Dermis blood vessel endothelial cell (primary cell): ENCODE measurements at places on chromosomes 7 and 10. TPM values are rescaled to one million over a fixed set of nuclear protein-coding genes. Genes with fewer than 3 reads are reported as not detected.

Gene AGAP6
- 2.1 and 3.6 TPM in 2 replicates for total RNA-seq

Gene IFIT2
- 9.6 and 23.7 TPM in 2 replicates for total RNA-seq

Gene NPS
- total RNA-seq, result not detected in 2 replicates

Gene STOX1
- 0.33 and 0.34 TPM in 2 replicates for total RNA-seq

Gene ENTPD1
- 32.2 and 54.4 TPM in 2 replicates for total RNA-seq

Gene LBX1
- total RNA-seq, result not detected in 2 replicates

Gene HDAC9
- total RNA-seq, result 2.7 and 3.9 TPM in 2 replicates

Gene SPAM1
- total RNA-seq, result not detected in 2 replicates

Gene RBP3
- not detected in 2 replicates for total RNA-seq

Gene BICC1
- 0.79 and 2.6 TPM in 2 replicates for total RNA-seq

Gene ANAPC16
- 51.5 and 54.5 TPM in 2 replicates for total RNA-seq

Gene MYL10
- total RNA-seq, result not detected in 2 replicates

Gene KCNMA1
- under 0.01 and 0.05 TPM in 2 replicates for total RNA-seq

Gene TLX1
- total RNA-seq, result not detected in 2 replicates

Gene WNT8B
- not detected in 2 replicates for total RNA-seq

Gene SPDYE16
- 0.09 TPM in 1 of 2 replicates, not detected in the other for total RNA-seq

Gene GIMAP5
- total RNA-seq, result 203 and 350 TPM in 2 replicates

Gene SDHAF3
- total RNA-seq, result 1.4 and 8.0 TPM in 2 replicates

Gene STAMBPL1
- total RNA-seq, result 1.0 and 1.4 TPM in 2 replicates

Gene CRHR2
- not detected in 2 replicates for total RNA-seq

Gene SBDS
- total RNA-seq, result 106 and 125 TPM in 2 replicates

Gene NSUN5
- total RNA-seq, result 3.7 and 6.1 TPM in 2 replicates

Gene PRKRIP1
- total RNA-seq, result 15.9 and 18.0 TPM in 2 replicates

Gene SMKR1
- total RNA-seq, result 0.09 and 0.17 TPM in 2 replicates

Gene CTAGE6
- 0.42 and 0.68 TPM in 2 replicates for total RNA-seq

Gene CLDN3
- 1.4 and 1.5 TPM in 2 replicates for total RNA-seq

Gene STAG3
- 0.17 and 0.23 TPM in 2 replicates for total RNA-seq

Gene GRID2IP
- 0.05 TPM in 1 of 2 replicates, not detected in the other for total RNA-seq

Gene DNAJC12
- total RNA-seq, result 3.9 and 4.1 TPM in 2 replicates

Gene LIPK
- not detected in 2 replicates for total RNA-seq

Gene CALML3
- not detected in 2 replicates for total RNA-seq

Gene NEUROG3
- not detected in 2 replicates for total RNA-seq

Gene CUBN
- total RNA-seq, result 6.1 and 27.5 TPM in 2 replicates

Gene ZNF425
- total RNA-seq, result 3.5 and 3.9 TPM in 2 replicates

Gene TMED4
- total RNA-seq, result 78.8 and 191 TPM in 2 replicates

Gene WEE2
- total RNA-seq, result not detected in 2 replicates

Gene INPP5F
- 12.9 and 20.8 TPM in 2 replicates for total RNA-seq

Gene PTN
- total RNA-seq, result under 0.01 TPM in 1 of 2 replicates, not detected in the other

Gene CYP2C18
- not detected in 2 replicates for total RNA-seq

Gene IL2RA
- not detected in 2 replicates for total RNA-seq

Gene SLC18A3
- total RNA-seq, result not detected in 2 replicates

Gene LRMDA
- 7.6 and 27.4 TPM in 2 replicates for total RNA-seq

Gene H2BK1
- not detected in 2 replicates for total RNA-seq

Gene PTPRZ1
- under 0.01 TPM in 2 replicates for total RNA-seq

Gene RELN
- 412 and 787 TPM in 2 replicates for total RNA-seq

Gene ANTXRL
- total RNA-seq, result not detected in 2 replicates

Gene GFRA1
- total RNA-seq, result 36.4 and 51.3 TPM in 2 replicates

Gene GIMAP4
- total RNA-seq, result 388 and 408 TPM in 2 replicates

Gene PDE6C
- total RNA-seq, result not detected in 2 replicates

Gene MTURN
- total RNA-seq, result 11.4 and 13.9 TPM in 2 replicates
